Activated CD8-positive, alpha-beta T cell treated with anti-CD3 and anti-CD28 coated beads, Interleukin-2, amount 10 ng/mL, durations not matched to agents 7 days and 5 days (primary cell): ENCODE measurements at places on chromosomes 7 and 10.

- H3K4me1 ChIP-seq: no peaks in the 10 kb centered on the region
- H3K4me3 ChIP-seq: no peak overlapping the region
- DNase-seq: no peak
Measured at GRCh38 chr7:117572856-117573620, 93.2 kb downstream of the CFTR start.

- no peak overlapping the region for H3K4me3 ChIP-seq
- H3K4me1 ChIP-seq: peaks cover 8% of the 10 kb centered on the region
- no peak overlapping the region for H3K27ac ChIP-seq
- DNase-seq: peak; percentile 59
- H3K36me3 ChIP-seq: no peaks in the 10 kb centered on the region
- peaks cover 21% of the 10 kb centered on the region for H3K27me3 ChIP-seq
Measured at GRCh38 chr7:69603937-69604494, 5.7 kb downstream of the AUTS2 start.

DNA sequence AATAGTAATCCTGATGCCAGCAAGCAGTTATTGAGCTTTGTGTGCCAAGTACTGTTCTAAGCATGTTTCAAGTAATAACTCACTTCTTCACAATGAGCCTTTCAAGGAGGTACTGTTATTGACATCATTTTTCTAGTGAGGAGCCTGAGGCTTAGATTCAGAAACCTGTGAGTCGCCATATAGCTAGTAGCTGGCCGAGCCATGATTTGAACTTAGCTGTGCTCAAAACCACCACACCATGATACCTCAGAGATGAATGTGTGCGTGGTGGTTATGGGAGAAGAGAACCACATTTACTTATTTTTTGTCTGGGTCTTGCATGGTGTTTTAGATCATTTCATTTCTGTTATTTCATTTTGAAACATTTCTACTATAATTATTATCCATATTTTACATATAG lies 578.9 kb downstream of the AUTS2 start:
- H3K27me3 ChIP-seq: peaks cover 20% of the 10 kb centered on the region
- H3K4me1 ChIP-seq: peaks cover 13% of the 10 kb centered on the region
- DNase-seq: no peak
- H3K4me3 ChIP-seq: no peak overlapping the region
- no peaks in the 10 kb centered on the region for H3K36me3 ChIP-seq

GRCh38 chr7:139358541-139359365 lies 941 bp upstream of the LUC7L2 start:
- peaks cover 32% of the 10 kb centered on the region for H3K36me3 ChIP-seq
- H3K27ac ChIP-seq: peak overlapping the region; percentile 99
- H3K4me1 ChIP-seq: peaks cover 40% of the 10 kb centered on the region

DNA sequence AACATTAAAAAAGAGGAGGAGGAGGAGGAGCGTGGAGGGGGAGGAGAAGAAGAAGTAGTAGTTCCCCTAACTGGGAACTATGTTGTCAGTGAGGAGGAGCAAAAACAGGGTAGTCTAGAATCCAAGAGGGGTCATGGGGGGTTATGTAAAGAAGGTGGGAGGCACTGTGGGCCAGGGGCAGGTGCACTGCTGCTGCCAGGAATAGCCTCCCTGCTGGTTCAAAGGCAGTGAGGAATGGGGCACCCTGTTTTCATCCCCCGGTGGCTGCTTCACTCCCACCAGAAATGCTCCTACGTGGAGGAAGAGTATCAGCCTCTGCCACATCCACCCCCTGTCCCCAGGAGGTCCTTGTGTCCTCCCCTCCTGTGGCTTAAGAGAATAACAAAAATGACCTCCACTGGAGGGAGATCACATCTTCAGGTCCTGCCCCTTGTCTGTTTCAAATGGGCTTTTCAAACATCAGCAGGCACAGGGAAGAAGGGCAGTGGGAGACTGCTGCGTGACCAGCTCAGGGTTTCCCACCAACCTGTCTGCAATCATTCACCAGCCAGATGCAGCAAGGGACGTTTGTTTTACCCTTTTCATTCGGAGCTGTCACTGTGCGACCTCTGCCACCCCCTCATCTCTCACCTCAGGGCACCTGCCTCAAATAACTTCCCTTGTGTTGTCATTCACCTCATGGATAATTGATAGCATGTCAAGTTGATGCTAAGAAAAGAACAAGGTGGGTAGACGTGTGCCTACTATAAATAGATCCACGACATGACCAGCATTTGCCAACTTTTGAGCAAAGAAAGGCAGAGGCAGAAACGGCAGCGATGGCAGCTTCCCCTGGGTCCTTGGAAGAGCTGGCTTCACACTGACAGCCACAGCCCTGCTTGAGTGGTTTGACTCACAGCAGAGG lies 92.6 kb downstream of the DGKI start:
- peaks cover 13% of the 10 kb centered on the region for H3K27me3 ChIP-seq
- H3K4me1 ChIP-seq: no peaks in the 10 kb centered on the region
- DNase-seq: no peak
- H3K27ac ChIP-seq: no peak overlapping the region
- no peaks in the 10 kb centered on the region for H3K36me3 ChIP-seq

DNA sequence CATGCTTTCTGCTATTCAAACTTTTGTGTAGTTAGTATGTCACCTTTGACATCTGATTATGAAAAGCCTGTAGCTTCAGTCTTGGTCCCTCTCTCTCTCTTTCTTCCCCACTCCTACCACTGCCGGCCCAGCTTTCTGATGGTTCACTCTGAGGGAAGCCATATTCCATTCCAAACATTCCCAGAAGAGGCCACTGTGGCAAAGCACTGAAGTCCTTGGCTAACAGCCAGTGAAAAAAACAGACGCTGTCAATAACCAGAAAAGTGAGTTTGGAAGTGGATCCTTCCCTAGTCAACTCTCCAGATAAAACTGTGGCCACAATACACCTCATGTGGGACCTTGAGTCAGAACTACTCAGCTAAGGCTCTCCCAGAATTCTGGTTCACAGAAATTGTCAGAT lies 950.7 kb upstream of the PHF14 start:
- H3K4me3 ChIP-seq: no peak overlapping the region
- H3K36me3 ChIP-seq: no peaks in the 10 kb centered on the region
- H3K27ac ChIP-seq: no peak overlapping the region
- H3K27me3 ChIP-seq: no peaks in the 10 kb centered on the region
- no peak for DNase-seq

GRCh38 chr10:74891053-74891452 lies 64.7 kb downstream of the KAT6B start:
- peaks cover 19% of the 10 kb centered on the region for H3K4me1 ChIP-seq
- no peaks in the 10 kb centered on the region for H3K27me3 ChIP-seq
- H3K36me3 ChIP-seq: peaks cover 8% of the 10 kb centered on the region
- DNase-seq: no peak
- no peak overlapping the region for H3K4me3 ChIP-seq

- H3K27ac ChIP-seq: no peak overlapping the region
- peaks cover 2% of the 10 kb centered on the region for H3K4me1 ChIP-seq
- no peaks in the 10 kb centered on the region for H3K36me3 ChIP-seq
Measured at GRCh38 chr10:74255214-74255613, 104.2 kb downstream of the ADK start.

DNA sequence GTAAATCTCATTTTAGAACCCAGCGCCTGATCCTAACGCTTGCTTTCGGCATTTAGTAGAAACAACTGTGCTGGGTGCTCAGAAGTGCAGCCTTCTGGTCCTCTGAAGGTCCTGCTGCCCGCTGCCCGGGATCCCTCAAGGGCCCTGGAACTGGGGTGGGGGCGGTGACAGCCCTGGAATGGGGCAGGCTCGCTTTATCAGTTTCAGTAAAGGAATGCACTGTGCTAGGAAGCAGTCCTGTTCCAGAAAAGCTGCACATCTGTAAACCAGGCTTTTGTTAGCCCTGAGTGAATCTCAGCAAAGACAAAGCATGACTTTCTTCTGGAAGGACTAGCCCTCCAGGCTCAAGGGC lies 254.6 kb downstream of the TNS3 start:
- no peak overlapping the region for H3K4me3 ChIP-seq
- no peaks in the 10 kb centered on the region for H3K4me1 ChIP-seq
- no peak overlapping the region for H3K27ac ChIP-seq

DNA sequence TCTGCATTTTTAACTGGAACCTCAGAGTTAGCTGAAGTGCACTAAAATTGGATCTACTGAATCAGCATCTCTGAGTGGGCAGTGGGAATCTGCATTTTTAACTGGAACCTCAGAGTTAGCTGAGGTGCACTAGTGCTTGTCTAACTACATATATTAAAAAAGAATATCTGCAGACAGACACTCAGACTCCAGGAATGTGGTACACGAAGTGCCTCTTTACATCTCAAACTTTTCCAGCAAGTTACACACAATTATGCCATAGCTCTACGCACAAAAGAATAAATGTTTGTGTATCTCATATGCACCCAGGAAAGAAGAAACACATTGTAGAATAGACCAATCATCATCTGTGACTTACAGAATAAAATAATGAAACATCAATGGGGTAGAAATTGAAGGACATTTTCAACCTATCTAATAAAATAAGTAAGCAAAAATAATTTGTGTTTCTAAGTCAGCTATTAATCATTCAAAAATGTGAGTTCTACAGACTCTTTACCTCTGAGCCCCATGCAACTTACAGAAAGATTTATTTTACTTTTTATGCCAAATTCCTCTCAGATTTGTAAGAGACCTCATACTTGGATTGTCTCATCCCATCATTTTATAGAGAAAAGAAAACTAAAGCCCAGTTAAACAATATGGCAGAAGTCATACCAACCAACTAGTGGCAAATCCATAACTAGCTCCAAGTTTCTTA lies 28.3 kb downstream of the PPP1R3A start:
- H3K27me3 ChIP-seq: no peaks in the 10 kb centered on the region
- H3K4me1 ChIP-seq: no peaks in the 10 kb centered on the region
- H3K36me3 ChIP-seq: no peaks in the 10 kb centered on the region
- H3K4me3 ChIP-seq: no peak overlapping the region
- no peak for DNase-seq

DNA sequence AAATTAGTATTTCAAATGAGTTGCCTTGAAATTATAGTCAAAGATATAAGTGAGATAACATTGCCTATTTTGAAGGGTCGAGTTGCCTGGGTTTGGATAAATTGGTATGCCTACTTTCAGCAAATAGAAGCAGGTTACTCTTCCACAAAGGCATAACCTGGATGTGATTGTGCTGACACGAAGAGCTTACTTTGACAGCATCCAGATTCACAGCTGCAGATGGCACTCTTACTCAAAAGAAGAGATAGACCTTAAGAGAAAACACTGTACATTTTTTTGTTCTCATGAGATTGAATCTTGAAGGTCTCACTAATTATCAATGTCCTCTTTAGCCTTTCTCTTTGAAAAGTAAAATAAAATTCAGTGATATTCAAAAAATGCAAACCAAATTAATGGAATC lies 1338.7 kb downstream of the REEP3 start:
- no peaks in the 10 kb centered on the region for H3K27me3 ChIP-seq
- no peak overlapping the region for H3K4me3 ChIP-seq
- DNase-seq: no peak
- no peak overlapping the region for H3K27ac ChIP-seq

GRCh38 chr10:9012312-9012711 lies 957.8 kb downstream of the GATA3 start:
- no peak overlapping the region for H3K4me3 ChIP-seq
- H3K4me1 ChIP-seq: peaks cover 41% of the 10 kb centered on the region
- H3K27ac ChIP-seq: no peak overlapping the region
- DNase-seq: no peak
- H3K27me3 ChIP-seq: no peaks in the 10 kb centered on the region

DNA sequence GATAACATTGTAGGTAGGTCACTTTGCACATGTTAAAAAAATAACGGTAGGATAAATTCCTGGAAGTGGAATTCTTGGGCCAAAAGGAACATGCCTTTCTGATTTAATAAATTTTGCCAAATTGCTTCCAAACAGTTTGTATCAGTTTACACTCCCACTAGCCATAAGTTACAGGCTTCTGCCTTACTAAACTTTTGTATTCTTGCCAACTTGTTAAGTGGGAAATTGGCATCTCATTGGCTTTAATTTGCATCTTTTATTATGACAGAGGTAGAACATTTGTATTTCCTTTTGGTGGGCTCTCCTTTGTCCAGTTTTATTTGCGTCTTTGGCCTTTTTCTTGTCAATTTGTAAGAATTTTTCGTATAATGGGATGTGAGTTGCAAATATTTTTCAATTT lies 38.3 kb upstream of the FAM180A start:
- no peak overlapping the region for H3K4me3 ChIP-seq
- H3K27ac ChIP-seq: no peak overlapping the region
- no peaks in the 10 kb centered on the region for H3K36me3 ChIP-seq

GRCh38 chr7:17682586-17682985 lies 257.7 kb downstream of the SNX13 start:
- H3K36me3 ChIP-seq: no peaks in the 10 kb centered on the region
- H3K27ac ChIP-seq: no peak overlapping the region
- H3K4me1 ChIP-seq: no peaks in the 10 kb centered on the region
- no peak overlapping the region for H3K4me3 ChIP-seq
- no peak for DNase-seq
